ENCODE measurements at places on chromosomes 5 and 9.

GRCh38 chr9:104993291-104993963 lies 65.5 kb upstream of the ABCA1 start:
- DNase-seq, result no peak

DNA sequence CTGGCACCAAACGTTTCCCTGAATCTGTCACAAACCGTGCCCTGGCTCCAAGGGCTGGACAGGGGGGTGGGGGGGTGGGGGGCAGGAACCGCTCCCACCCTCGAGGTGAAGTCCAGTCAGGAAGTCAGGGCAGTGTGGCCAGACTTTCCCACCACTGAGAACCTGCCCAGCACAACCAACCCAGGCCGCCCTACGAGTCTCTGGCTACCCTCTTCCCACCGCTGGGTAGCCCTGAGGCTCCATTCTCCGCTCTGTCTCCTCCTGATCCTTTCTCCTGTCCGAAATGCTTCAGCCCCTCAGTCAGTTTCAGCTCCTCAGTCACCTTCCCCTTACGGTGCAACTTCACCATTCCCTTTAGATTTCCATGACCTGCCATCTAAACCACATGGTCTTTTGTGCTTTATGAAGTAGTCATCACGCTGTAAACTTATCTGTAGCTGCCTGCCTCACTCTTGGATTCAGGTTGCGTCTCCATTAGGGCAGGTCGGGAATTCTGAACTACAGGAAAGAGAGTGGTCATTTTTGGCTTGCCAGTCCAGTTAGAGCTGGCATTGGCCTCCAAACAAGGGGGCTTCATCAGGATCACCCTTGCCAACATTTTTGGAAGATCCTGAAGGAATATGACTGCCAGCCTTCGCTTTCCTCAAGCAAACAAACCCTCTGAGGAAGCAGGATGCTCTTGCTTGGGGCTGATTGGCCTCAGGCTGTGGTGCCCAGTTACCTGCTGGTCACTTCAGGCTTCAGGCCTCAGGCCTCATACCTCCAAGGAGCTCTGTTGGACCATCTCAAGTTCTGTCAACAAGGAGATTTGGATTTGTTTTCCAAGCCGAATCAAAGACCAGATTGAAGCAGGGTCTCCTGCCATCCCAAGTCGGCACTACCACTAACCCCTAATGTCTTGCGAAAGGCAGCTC lies 794 bp upstream of the DCAF12 start:
- no peak for DNase-seq

DNA sequence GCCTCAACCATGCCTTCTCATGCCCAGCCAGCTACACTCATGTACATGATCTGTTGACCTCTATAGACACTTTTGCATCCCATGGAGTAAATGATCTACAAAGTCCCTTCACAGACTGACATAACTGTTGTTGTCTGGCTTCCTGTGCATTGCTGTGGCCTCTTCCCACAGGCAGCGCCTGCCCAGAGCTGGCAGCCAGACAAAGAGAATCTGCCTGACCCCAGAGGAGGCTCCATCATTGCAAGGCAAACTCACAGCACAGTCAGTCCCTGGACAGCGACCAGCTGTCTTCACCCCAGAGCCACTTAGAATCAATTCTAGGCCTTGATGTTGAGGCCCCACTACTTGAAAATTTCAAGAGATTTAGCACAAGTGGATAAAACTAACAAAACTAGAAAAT lies 65.5 kb downstream of the INSYN2B start:
- DNase-seq, result no peak

DNA sequence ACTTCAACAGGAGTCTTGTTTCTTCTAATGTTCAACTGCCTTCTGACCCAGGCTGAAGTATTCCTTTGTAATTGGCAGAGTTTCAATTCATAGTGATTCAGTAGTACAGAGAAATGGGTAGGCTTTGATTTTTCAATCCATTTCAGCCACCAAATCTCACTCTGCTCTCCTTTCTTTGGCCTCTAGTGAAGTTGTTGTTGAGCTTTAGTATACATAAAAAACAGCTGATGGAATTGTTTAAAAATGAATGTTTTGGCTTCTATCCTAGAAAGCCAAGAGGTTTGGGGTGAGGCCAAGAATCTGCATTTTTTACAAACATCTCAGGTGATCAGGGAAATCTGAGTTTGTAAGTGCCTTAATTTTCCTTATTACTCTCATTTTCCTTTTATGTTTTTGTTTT lies 182.9 kb upstream of the MAP1B start:
- no peak for DNase-seq

- no peak for DNase-seq
Measured at GRCh38 chr5:55306641-55307382, 682 bp downstream of the DHX29 start.

GRCh38 chr5:158670201-158670600 lies 429.5 kb downstream of the EBF1 start:
- no peak for DNase-seq

DNA sequence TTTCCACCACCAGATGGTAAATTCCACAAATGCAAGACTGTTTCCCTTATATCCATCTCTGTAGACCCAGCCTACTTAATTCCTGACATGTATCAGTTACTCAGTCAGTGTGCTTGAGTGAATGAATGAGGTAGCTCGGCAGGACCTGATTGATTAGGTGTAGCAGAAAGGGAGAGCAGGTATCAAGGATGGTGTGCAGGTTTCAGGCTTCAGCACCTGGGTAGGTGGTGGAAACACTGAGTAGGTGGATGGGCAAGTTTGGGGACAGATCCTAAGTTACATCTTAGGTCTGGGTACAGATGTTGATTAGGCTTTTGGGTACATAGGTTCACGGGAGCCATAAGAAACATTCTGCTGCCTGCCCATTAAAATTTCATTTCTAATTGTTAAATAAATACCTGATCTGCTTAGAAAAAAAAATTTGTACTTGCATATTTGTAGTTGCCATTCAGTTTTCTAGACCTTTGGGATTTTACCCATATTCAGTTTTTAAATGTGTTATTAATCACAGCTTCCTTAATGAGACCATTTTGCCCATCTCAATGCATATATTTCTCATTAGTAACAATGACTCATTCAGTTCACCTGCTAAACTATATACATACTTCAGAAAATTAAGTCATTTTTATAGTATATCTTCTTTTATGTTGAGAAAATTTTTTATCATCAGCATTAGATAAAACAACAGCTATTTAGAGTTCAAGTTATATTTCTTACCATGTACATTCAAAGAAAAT lies 111.8 kb downstream of the INIP start:
- DNase-seq, result no peak

DNA sequence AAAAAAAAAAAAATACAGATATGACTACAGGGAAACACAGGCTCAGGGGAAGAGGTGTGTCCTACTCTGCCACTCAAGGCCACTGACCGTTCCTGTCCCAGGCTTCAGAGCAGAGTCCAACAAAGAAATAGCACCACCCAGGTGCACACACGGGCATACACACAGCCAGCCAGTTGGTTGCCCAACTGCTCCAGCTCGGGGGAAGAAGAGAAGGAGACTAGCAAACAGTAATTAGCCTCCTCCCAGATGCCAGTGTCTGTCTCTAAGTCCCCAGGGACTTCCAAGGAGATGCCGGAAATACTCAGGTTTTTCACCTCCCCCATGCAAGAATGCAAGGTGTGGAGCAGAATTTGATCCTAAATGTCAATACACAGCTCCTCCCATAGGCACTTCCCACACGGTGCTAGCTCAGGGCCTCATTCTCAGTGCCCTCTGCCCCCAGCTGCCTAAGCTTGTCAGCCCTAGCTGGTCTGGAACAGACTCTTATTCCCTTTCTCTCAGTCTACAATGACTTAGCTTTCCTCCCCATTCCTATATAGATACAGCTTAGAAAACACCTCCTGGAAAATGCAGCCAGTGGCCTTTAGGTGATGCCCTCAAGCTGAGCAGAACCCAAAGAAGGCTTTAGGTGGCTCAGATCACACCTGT lies 1.7 kb downstream of the MYORG start:
- DNase-seq, result no peak

DNA sequence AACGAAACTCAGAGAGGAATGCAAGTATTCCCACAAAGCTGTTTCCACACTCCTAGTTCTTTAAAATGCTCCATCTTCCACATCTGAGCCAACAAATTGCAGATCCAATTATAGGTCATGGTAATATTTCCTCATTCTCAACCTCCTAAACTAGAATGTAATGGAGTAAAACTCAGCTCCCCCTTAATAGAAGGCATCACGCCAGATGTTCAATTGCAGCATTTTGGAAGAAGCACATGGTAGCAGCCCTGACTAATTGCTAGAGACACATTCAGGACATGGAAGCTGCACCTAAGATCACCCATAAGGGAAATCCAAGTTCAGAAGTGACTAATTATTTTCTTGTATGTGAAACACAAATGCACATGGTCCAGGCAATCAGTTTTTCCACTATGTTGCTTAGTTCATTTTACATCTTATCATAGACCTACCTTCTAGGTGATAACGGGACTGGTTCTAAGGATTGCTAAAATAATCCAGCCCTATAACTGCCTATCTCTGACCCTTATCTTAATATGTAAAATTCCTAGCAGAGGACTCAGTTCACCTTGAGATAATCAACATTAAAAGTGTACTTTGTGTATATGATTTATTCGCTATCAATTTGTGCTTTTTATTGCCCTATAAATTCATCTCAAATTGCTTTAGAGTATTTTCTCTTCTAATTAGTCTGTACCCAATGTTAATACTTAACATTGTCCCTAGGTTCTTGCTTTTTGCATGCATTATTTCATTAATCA lies 75.1 kb downstream of the GABRB2 start:
- DNase-seq, result no peak

GRCh38 chr5:158626718-158627117 lies 473.0 kb downstream of the EBF1 start:
- no peak for DNase-seq

GRCh38 chr9:2574203-2574602 lies 47.4 kb upstream of the VLDLR start:
- DNase-seq, result no peak

DNA sequence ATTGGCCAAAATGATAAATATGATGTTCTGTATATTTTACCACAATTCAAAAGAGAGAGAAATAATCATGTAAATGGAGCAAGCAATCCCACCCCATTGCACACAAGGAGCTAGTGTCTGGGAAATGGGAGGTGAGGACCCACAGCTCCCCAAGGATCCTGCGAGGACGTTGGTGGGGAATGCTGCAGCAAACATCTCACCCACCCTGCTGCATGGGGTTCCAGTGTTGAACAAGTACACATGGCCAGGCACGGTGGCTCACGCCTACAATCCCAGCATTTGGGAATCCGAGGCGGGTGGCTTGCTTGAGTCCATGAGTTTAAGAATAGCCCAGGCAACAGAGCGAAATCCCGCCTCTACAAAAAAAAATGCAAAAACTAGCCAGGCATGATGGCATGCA lies 29.0 kb downstream of the STK10 start:
- DNase-seq, result no peak

- DNase-seq, result no peak
Measured at GRCh38 chr5:5695266-5695665, 272.8 kb downstream of the ICE1 start.

DNA sequence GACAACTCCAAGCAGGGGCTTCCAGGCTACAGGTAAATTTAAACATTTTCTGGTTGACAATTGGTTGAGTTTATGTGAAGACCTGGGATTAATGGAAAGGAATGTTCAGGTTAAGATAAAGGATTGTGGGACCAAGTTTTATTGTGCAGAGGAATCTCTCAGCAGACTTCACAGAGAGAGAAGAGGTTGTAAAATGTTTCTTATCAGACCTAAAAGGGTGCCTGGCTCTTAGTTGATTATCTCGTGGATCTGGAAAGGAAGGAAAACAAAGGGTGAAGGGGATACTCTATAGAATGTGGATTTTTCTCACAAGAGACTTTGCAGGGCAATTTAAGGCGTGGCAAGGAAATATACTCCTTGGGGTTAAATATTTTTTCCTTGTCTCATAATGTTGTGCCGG lies 96.5 kb upstream of the RASGRF2 start:
- DNase-seq, result no peak

DNA sequence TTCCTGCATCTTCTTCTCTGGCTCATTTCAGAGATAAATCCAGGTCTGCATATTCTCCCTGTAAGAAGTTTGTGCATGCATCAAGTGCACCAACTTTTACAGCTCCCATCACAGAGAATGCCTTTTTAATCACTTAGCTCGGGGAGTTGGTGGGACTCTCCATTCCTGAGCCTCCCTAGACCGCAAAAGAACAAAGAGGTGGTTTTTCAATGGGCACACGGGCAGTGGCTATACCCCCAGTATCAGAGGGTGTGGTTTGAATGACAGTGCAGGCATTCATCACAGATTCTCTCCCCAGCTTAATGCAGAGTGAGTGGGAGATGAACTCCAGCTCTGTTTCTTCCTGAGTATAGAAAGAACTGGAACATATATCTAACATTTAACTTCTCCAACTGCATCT lies 264.7 kb upstream of the NR4A3 start:
- DNase-seq, result no peak

DNA sequence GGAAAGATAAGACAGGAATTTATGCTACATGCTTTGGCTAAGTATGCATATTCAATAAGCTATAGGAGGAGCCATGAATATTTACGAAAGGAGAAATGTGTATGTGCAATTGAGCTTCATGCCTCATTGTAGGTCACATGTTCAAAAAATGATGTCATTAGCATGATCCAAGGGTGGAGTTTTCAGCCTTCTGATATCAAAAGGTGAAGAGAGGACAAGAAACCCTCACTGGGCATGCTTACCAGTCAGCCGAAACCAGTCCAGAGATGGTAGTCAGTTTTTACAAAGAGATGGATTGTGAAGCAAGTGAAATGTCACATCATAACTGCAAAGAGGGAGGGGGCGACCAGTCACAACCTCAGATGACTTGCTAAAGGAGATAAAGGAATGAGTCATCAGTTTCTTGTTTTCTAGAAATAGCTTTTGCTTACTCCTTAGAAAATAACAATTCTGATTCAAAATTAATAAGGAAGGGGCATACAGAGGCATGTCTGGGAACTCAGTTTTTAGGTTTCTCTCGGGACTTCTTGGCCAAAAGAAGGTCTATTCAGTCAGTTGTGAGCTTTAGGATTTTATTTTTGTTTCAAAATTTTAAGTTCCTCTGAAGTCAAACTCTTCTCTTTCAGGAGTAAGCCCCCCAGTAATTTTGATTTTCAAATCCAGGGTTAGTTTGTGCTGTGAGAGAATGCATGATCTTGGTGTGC lies 1067.8 kb upstream of the EDIL3 start:
- DNase-seq, result no peak
